ENCODE measurements at places on chromosomes 3 and 15.

- no peak for DNase-seq
These were observed 5.3 kb downstream of the WDR6 start for GRCh38 chr3:49012441-49013017.

DNA sequence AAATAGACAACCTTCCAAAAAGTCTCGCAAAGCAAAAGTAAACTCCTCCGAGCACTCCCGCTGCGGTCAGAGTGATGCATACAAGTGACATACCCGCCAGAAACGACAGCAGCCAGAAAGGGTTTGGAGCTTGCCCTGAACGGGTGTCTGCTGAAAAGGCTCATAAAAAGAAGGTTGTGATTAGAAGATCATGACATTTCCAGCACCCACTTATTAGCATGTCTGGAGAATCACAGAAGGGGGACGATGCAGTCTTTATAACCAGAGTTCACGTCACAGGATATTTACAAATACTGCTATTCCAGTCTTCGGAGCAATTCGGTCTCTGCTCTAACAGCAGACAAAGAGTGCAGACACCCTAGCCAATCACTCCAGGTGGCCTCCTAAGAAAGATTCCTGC is 59.1 kb upstream of the FRMD4B start:
- no peak for DNase-seq

DNA sequence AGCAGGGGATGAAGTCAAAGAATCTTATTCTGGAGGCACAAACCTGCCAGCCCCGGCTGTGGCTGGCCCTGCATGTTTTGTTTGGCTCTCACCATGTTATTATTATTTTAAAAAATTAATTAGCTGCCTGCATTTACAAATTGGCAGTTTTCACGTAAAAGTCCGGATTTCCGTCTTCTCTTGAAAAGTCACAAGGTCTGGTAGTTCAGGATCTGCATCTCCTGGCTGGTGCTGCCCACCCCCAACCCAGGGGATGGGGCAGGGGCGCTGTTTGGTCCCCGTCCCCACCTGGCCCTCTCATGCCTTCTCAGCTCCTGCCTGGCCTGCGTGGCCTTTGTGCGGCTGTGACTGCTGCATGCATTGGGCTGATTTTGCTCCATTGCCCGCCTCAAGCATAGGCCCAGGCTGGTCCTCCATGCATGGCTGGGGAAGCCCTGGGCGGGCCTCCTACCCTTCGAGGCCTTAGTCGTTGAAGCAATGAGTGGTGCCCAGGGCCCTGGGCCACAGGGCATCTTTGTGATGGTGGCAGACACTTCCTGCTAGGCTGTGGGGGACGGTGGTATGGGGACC is 2.0 kb downstream of the FBLN2 start:
- DNase-seq = no peak

- DNase-seq = no peak
These were observed 245.3 kb downstream of the OCA2 start for GRCh38 chr15:27853624-27854455.

DNA sequence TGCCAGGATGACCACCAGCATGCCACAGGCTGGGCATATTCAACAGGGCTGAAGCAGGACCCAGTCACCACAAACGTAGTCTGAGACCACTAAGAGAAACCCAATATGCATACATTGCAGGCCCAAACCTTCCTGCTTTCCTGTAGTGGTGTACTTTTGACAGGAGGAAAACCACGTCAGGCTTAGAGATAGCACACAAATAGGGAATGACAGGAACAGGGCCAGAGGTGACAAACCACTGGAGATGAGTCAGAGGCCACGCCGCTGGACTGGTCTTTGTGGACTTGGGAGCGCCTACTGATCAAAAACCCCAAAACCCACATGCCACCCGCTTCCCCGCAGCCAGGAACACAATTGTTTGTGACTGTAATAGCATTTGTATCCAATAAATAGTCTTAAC is 3.6 kb upstream of the EFCAB12 start:
- no peak for DNase-seq

Data from right kidney (tissue), 9 donors.